ENCODE measurements at places on chromosomes 6 and 20.

DNA sequence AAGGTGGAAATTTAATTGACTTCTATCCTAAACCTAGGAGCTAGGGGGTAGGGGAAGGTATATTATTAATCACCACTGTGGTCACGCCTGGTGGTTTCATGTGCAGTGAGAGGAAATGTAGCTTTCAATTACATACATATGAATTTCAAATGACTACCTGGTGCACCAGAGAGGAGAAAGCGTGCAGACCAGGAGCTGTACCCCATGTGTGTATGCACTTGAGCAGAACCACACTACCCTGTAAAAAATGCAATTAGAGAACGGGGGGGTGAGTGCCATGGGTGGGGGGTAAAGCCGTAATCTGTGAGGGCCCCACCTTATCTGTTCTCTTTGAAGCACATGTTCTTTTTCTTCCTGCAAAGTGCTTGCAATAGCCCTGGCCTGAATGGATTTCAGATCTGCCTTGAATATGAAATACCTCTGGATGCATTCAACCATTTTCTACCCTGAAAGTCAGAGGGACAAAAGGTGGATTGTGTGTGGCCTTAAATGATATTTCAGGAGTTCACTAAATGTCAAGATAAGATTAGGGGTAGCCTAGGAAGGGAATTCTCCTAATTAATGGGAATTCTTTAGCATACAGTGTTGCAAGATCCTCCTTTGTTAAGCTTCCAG, 30.9 kb upstream of the EDN3 start:
- DNase-seq, result no peak

GRCh38 chr20:32532246-32532645, 52.9 kb downstream of the NOL4L start:
- no peak for DNase-seq

GRCh38 chr20:62710886-62711702, 2.5 kb downstream of the NTSR1 start:
- DNase-seq, result no peak

GRCh38 chr20:50172347-50173013, 18.1 kb upstream of the CEBPB start:
- no peak for DNase-seq

DNA sequence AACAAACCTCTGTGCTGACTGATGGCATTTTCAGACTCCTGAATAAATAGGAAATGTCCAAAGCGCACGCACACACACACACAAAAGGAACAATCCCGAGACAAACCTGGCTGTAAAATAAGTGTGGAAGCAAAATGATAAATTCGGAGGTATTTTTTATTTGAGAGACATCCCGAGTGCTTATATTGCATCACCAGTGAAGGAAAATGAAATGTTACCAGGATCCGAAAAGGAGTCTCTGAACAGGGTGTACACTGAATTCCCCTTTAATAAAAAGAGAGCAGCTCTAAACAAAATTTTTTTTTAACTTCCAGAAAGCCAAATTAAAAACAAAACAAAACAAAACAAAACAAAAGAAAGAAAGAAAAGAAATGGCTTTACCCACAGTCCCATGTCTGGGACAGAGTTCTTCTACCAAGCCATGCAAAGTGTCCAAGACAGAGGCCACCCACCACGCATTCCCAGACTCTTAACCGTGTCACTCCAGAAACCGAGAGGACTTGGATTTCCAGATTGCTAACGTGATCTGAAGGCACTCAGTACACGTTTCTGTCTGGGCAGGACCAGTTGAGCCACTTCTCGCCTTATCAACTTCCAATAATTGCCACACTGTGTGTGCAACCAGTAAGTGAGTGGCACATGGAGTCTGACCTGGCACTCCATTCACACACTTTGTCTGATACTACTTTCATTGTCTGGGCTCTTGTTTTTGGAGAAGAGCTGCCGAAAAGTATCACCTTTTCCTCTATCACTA, 817 bp downstream of the ME1 start:
- no peak for DNase-seq
